ENCODE measurements at places on chromosomes 7 and 10.

DNA sequence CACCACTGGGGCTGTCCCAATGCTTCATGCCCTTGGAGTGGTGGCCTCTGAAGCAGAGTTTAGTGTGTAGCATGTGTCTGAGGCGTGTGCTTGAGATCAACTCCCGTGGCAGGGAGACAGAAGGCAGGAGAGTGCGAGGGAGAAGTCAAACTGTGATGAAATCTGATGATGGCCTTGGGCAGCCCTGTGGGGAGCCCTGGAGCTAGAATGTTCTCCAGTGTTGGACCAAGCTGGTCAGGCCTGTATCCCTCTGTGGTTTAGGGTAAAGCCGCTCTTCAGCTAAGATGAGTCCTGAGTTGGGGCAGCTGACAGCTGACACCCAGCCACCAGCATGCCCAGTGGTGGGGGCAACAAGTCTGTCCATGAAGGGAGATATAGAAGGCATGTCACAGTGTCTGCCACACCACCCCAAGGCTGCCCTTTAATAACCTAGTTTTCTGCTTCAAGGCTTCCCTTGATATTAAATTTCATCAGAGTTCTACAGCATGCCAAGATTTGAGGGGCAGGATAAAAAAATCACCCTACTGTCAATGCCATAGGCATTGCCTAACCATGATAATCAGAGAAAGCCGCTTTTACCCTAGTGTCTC is 170.5 kb upstream of the SVIL start:
- DNase-seq = no peak

DNA sequence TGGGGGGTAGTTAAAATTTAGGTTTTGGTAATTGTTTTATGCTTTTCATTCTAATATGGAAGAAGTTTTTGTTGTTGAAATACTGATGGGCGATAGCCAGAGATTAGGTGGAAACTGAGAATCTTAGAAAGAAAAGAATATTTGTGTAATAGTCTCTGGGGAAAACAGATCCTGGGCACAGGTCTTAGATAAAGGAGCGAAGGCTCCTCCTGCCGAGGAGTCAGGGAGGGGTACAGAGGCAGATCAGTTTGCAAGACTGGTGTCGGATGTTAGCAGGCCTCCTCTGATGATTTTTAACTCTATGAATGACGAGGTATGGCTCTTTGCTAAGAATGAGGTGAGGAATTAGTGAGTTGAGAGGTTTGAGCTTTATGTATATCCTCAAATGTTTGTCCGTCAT is 339.7 kb downstream of the HGF start:
- no peak for DNase-seq

DNA sequence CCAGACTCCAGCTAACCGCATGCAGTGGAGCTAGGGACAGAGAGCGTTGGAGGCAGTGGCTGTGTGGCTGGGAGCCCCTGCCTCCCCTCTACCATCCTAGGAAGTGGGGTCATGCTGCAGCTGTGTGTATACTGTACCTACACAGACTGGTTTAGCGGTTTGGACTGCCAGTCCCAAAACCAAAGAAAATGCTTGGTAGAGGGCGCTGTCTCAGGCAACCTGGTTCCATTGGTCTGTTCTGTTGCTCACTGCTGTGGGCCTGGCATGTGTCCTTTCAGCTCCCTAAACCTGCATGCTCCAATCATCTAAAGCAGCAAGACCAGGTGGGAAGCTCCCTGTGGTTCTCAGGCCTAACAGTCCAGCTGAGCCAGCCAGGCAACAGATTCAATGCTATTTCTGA is 4.5 kb downstream of the RBP4 start:
- no peak for DNase-seq

- no peak for DNase-seq
These were observed 121.2 kb downstream of the MAD1L1 start for GRCh38 chr7:2111568-2111967.

- DNase-seq = no peak
These were observed 280.0 kb downstream of the DGKB start for GRCh38 chr7:14622559-14622958.

GRCh38 chr7:42035210-42035609 is 201.8 kb downstream of the GLI3 start:
- no peak for DNase-seq

- DNase-seq = no peak
These were observed 180.3 kb upstream of the PLXNA4 start for GRCh38 chr7:132756484-132756990.

DNA sequence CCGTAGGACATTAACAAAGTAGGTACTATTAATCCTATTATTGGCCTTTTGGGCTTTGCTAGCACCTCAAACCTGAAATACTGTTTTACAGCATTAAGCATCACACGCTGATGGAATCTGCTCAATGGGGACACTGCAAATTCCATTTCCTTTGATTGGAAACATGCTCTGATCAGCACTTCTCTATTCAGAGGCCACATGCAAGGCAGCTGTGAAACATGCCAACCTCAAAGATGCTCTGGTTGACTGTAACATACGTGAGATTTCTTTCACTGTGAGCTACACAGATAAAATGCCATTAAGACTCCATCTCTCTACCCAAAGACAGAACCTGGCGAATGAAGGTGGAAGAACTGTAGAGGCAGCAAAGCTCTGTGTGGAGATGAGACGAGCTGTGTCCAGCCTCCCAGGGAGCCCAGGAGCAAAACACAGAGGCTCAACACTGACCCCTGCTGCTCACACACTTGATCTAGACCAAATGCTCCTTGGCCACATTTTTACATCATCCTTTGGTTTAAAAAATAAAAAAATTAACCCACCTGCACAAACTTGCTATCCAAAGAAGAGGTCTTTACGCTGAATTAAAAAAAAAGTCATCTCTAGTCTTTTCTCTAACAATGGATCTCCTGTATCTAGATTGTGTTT is 8.0 kb downstream of the RSU1 start:
- peak; percentile 34 for DNase-seq

- DNase-seq = no peak
These were observed 269.1 kb downstream of the SUGCT start for GRCh38 chr7:40403703-40404476.

DNA sequence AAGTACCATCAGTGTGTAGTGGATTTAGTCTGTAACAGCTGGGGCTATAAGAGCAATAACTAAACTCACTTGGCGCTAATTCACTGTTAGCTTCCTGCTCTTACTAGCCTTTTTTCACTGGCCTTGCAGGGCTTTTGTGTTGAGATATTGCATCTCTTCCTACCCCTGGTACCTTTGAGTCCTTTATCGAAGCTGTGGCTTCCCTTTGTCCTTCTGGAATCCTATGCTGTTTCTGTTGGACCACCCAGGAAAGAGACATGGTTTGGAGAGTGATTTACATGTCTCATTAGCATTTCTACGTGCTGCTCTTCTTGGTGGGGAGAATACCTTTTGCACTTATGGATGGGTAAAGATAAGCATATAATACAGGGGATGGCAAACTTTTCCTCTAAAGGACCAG is 103.8 kb downstream of the MLLT10 start:
- no peak for DNase-seq

DNA sequence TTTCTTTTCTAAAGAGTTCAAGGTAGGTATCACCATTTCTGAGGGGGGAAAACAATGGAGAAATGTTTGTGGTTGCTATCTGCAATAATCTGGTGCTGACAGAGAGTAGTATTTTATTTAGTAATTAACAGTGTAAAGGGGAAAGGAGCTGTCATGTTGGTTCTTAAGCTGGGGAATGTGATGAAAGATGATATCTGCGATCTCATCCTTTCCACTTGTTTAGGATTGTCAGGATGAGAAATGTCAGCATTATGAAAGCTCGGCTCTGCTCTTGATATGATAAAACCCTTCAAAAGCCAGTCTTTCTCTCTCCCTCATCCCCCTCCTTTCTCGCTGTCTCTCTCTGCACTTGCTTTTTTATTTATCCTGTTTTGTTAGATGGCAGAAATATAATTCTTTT is 106.1 kb downstream of the POU6F2 start:
- DNase-seq = no peak

DNA sequence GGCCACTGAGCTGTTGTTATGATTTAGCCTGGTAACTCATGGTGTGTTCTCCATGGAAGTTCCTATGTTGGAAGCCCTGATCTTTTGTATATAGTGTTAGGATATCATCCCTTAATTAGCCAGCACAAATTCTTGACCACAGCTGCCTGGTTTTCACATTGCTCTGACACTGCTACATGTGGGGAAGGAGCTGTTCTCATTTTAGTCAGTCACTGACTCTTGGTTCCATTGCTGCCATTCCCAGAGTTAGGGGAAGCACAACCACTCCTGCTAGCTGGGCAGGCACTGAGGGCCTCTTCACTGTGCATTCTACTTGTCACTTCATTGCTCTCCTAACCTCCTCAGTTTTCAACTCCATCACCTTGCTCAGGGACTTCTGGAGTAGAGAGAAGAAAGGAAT is 98.4 kb upstream of the GJD4 start:
- no peak for DNase-seq

GRCh38 chr10:47241946-47242867 is 57.8 kb upstream of the GDF10 start:
- DNase-seq = no peak

GRCh38 chr7:41795276-41795833 is 92.5 kb upstream of the INHBA start:
- no peak for DNase-seq

DNA sequence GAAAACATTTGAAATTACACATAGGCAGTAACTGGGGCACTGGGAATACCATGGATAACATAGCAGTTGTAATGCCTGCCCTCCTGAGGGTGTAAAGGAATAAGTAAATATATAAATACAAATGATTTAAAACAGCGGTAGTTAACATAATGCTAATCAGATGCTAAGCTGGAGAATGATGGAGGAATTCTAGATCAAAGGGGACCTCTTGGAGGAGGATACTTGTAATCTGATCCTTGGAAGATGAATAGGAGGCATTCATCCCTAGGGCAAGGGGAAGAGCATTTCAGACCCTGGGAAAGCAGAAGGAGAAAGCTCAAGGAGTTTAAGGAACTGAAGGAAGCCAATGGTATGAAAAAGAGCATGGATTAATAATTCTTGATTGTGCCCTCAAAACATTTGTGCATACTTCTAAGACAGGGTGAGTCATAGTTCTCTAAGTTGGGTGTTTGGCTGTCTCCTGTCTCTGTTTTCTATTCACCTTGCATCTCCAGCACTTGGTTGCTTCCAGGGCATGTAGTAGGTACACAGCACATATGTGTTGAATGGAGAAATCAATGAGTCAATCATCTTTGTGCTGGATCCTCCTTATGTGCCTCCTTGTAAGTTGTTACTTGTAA is 54.8 kb upstream of the PLPP4 start:
- DNase-seq = no peak

DNA sequence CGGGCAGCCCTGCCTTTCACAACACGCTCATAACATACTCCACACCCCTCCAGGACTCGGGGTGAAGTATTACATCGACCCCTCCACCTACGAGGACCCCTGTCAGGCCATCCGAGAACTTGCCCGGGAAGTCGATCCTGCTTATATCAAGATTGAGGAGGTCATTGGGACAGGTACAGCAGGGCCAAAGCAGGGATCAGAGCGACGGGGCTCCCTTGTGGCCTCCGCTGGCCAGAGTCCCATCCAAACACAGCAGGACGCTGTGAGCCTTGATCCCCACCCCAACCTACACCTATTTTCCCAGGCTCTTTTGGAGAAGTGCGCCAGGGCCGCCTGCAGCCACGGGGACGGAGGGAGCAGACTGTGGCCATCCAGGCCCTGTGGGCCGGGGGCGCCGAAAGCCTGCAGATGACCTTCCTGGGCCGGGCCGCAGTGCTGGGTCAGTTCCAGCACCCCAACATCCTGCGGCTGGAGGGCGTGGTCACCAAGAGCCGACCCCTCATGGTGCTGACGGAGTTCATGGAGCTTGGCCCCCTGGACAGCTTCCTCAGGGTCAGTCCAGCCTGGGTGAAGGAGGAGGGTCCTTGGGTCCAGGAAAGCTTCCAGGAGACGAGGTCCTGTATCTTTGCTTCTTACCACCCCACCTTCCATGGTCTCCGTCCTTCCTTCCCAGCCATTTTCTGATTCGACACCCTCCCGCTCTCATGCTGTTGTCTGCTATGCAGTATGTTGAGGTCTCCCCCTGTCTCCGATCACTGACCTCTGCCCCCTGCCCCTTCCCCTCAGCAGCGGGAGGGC is 13.5 kb downstream of the EPHB6 start:
- DNase-seq = no peak

DNA sequence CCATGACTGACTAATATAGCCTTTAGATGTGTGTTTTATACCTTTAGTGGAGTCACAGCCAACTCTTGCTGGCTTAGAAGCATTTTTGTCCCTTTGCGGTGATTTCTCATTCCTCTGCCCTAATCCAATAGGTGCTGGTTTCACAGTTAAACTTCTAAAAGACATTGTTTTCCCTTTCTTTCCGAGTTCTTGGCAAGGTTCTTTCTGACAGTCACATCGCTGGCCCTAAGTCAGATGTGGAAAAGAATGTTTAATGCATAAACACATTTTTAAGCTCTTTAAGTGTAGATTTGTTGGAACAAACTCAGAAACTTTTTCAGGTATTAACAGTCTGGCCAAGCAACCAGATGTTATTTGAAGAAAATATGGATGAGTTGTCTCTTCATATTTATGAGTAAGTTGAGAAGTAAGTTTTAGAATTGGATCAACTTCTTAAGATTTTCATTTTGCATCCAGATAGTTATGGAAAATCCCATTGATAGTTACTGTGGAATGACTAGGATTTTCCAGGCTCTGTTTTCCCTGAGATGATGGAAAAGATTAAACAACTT is 4.1 kb downstream of the EPDR1 start:
- DNase-seq = no peak

DNA sequence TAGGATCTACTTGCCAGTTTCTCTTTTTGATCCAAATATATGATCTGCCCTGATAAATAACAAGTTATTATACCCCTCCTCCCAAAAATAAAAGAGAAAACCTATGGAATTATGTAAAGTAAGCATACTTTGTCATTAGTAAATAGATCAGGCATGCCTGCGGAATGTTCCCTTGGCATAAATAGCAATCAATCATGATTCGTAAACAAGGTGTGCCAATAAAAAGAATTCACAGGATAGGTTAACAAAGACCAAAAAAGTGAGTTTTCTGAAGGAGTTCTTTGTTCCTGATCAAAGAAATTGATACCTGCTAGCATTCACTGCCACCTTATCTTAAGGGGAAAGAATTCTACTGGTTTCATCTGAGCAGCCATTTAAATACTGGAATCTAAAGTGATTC is 11.9 kb downstream of the ITGB1 start:
- no peak for DNase-seq

DNA sequence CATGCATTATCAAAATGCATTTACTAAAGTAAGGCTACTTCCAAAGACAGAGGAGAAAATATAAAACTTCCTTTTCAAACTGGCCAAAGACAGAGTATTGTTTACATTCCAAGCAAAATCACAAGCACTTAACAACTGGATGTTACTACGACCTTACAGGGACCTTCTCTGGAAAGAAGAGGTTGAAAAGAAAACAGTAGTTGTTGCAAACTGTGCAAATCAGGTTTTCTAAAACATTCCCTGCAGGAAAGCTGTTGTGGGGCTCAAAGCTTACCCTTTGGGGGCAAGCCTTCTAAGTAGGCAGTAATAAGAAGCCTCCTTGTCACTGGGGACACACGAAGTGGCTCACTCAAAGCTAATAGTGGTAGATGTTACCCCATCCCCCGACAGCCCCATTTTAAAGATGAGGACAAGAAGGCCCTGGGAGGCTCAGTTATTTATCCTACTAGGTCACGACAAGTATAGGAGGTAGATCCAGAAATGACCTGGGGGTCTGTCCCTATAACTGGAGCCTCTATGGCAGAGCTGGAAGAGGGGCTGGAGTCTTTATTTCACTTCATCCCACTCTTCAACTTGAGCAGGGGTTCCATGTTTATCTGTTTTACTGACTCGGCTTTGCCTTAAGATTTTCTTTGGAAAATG is 46.6 kb downstream of the ATXN7L1 start:
- no peak for DNase-seq

- no peak for DNase-seq
These were observed 46.9 kb upstream of the TRIM8 start for GRCh38 chr10:102597131-102597991.
